ENCODE measurements at places on chromosomes 6 and 20.

DNA sequence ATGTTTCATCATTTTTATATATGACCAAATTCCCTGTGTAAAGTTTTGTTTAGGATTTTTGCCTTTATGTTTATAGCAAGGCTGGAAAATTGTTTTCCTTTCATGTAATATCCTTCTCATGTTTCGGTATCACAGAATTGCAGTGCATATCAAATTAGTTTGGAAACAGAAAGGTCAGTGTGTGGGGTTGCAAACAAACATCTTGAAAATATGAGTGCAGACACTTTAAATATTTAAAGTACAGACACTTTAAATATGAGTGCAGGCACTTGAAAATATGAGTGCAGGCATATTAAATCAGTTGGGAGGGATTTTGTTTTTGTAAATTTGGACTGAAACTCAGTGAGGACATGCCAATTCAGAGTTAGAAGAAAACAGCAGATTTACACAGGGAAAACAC lies 6.5 kb downstream of the SLPI start:
- no peak for DNase-seq

DNA sequence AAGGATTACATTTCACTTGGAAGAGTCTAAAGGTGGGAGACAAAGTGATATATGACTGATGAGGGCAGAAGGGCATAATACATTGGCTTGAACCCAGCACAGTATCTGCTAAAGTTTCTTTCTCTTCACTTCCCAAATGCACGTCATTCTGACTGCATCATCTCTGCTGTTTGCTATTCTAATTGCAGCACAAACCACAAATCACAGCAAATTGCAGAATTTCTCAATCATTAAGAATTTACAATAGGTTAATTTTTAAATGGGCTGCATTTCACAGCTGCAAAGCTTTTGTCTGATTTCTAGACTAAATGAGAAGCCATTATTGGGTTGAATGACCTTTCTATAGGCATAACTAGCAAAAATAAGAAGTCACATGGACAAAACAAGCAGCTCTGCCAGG lies 337.0 kb downstream of the RNGTT start:
- DNase-seq: no peak

GRCh38 chr6:130150906-130151305 lies 71.8 kb downstream of the SAMD3 start:
- DNase-seq: peak; percentile 21

GRCh38 chr6:14384175-14384949 lies 266.8 kb downstream of the CD83 start:
- no peak for DNase-seq

DNA sequence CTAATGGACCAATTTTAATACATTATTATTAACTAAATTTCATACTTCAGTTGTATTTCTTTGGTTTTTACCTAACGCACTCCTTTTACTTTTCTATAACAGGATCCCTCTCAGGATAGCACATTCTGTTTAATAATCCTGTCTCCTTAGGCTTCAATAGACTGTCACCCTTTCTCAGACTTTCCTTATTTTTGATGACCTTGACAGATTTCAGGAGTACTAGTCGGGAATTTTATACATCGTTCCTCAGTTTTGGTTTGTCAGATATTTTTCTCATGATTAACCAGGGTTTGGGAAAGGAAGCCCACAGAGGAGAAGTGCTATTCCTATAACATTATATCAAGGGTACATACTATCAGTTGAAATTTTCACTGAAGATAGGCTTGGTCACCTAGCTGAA lies 768.0 kb upstream of the GJE1 start:
- no peak for DNase-seq

GRCh38 chr6:41072836-41073202 lies at the start of gene NFYA:
TSS of gene NFYA (plus strand) at chr6:41072974. CDS start at chr6:41079090, 6,116 bp downstream.
- DNase-seq: no peak

DNA sequence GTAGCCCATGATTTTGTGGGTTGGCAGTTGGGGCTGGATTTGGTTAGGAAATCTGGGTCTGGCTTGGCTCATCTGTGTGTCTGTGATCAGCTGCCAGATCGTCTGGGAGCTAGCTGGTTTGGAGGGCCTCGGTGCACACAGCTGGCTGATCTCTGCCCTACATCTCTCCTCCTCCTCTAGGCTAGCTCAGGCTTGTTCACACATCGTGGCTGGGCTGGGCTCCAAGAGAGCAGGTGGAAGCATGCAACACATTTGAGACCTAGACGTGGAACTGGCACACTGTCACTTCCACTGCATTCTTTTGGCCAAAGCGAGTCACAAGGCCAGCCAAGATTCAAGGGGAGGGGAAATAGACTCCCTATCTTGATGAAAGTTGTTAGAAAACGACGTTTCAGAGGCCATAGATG lies 15.9 kb downstream of the NDUFAF5 start:
- no peak for DNase-seq

DNA sequence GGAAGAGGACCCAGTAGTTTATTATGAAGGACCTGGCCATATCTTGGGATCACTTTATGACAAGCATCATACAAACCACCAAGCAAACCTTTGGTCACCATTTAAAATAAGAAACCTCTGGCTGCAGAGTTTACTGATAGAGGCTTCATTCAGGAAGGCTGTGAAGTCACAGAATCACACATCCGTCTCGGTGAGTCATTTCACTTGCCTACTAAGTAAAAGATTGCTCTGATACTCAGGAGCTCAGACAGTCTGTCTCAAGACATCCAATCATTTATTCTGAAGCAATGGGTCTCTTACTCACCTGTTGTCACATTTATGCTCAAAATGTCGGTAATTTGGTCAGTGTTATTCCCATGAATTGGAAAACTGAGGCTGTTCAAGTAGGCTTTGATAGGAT lies 33.7 kb downstream of the ADGRF5 start:
- no peak for DNase-seq

DNA sequence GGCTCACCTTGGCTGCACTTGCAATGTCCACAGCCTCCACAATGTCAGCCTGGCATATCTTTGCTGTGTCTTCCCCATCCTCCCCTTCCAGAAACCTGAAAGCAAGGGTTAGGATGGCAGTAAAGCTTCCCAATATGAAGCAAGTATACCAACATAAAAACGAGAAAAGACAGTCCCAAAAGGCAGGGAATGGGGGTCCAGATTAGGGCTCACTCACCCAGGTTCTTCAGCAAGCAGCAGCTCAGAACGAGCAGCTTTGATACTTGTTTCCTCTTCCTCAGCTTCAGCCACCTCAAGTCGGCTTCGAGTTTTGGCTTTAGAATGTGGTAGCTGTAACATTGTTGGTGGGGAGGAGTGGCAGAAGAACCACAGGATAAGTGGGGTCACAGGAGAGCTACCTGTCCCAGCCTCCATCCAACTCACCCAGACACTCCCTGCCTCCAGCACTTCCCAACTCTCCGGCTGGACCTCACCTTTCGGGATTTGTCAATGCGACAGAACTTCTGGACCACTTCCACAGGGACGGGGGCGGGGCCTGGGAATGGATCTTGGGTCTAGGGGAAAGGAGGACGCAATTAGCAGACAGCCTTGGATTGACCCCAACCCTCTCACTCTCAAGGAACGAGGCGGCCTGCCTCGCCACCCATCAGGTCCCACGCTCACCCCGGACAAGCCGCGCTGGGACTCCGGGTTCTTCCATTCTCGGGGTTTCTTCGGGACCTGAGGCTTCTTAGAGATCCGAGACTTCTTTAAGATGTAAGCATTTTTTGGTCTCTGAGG lies 708 bp downstream of the WDR46 start:
- no peak for DNase-seq

DNA sequence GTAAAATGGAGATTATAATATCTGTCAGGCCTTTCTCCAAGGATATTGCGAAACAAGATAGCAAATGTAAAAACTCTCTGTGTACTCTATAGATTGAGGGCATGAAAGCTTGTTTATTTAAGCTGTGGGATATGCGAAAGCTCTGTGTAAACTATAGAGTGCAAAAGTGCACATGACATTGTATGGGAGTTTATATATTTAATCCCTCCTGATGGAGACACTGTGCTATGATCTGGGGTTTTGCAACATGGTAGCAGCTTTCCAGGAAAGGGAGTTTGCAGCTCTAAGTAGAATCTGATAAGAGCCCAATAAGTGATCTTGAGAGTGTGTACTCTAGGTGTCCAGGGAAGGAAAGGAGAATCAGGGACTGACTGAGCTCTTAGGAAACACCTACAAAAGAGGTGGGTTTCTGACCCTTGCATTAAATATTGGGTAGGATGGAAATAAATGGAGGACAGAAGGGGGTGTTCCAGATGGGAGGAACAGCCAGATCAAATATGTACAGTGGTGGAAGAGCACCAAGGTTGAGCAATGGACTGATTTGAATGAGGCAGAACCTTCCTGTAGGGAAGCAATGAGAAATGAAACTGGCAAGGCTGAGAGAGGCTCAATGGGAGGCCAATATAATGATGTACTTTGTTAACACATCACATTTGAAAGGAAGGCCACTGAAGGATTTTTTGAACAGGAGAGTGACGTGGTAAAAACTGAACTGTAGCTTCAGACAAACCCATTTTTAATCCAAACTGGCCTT lies 450.1 kb downstream of the GJA1 start:
- DNase-seq: no peak

DNA sequence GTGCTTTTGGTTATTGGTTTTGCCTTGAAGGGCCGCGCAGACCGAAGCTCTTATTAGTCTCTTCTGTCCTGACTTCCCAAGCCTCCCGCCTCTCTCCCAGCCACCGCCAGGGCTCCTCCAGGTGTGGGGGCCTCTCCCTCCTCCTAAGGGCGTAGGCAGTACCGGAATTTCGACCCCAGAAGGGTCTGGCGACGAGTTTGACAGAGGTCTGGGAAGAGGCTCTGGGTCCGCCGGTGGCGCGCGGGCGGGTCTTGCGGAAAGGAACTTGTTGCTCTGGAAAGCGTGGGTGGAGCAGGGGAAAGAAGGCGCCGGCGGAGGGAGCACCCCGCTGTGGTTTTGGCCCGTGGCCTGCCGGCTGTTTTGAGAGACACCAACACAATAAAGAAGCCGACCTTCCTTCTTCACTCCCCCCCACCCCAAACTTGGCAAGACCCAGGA lies 1.8 kb downstream of the PCSK2 start:
- peak; percentile 63 for DNase-seq

GRCh38 chr6:131966443-131966842 lies 15.3 kb upstream of the CCN2 start:
- no peak for DNase-seq

DNA sequence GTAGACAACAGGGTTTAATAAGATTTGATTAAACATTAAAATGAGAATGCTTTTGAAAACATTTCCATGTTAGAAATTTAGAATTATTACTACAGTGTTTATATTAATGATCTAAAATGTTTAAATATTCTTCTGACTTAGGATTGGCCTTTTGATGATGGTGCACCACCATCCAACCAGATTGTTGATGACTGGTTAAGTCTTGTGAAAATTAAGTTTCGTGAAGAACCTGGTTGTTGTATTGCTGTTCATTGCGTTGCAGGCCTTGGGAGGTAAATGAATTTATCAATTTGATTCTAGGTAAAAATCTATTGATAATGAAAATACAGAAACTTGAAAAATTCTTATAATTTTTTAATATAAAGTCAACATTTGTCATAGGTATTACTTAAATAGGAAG lies 6.5 kb downstream of the LOC128125822 start:
- DNase-seq: no peak

DNA sequence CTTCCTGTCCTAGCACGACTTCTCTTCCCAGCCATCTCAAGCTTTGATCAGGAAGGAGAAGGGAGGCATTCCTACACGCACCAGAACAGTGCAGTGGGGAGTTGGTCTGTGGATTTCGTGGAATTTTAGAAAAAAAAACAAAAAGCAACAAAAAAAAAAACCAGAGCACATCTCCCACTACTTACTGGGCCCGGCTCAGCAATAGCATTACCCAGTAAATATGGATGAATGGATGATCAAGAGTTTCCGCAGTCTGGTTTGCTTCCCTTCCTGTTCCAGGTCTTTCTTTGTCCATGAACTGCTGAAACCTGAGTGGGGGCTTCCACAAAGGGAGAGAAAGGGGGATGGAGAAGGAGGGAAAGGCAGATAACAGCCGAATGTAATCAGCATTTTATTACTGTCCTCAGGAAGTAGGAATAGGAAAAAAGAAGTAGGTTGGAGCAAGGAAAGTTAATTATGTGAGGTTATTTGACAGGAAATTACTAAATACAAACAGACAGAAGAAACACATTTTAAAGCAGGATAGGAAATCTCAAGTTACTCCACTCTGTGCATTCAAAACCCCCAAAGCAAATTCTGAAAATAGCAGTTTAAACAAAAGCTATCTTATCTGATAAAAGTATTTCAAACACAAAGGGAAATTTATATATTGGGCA lies 349.0 kb downstream of the PRL start:
- DNase-seq: no peak

GRCh38 chr6:14415452-14415851 lies 297.9 kb downstream of the CD83 start:
- no peak for DNase-seq

GRCh38 chr6:137341681-137342195 lies 122.6 kb upstream of the IFNGR1 start:
- DNase-seq: no peak

GRCh38 chr6:227074-227782 lies 65.1 kb upstream of the DUSP22 start:
- no peak for DNase-seq

DNA sequence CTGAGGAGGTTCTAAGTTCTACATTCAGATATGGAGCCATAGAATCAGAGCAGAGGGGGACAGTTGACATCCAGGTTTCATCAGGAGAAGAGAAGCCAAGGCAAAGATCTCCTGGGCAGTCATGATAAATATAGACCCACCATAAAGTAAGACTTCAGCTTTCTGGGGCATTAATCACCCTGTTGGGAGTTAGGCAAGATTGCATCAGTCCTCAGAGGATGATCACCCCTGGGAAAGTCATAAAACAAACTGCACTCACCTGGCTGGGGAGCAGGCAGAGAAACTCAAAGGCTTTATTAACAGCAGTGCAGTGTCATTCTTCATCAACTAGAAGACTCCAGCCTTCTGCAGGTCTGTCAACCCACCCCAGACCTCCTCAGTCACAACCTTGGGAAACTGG lies 301.3 kb upstream of the JARID2 start:
- no peak for DNase-seq

DNA sequence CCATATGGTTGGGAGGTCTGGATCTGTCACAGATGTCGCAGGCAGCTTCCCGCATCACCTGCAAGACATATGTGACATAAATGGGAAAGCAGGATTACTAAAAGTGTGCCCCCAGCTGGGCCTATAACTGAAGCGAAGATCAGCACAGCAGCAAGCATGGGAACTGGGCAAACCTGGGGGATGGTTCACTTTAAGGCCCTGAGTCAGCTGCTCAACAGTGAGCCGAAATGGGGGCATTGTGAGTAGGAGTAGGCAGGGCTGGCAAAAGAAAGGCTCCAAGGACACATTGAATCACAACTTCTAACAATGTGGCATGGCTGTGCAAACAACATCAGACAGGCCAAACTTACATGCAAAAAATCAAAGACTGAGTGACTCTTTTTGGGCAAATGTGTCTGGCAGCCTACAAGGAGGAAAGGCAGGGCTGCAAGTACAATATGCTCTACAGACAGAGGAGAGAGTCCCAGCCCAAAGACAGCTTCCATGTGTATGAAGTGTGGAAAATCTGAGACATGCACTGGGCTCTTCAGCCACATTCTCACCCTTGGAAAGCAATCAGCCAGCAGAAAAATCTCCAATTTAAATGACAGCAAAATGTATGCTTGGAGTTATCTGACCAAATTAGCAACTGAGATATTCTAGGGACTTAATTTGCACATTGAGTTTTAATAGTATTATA lies 531.0 kb upstream of the MMS22L start:
- DNase-seq: peak; percentile 14

Measured in WERI-Rb-1 (cell line).